ENCODE measurements at places on chromosomes 6 and 20.

GRCh38 chr6:152943260-152943897, 39.5 kb downstream of the FBXO5 start:
- DNase-seq = no peak

- no peak for DNase-seq
Observed at GRCh38 chr20:36320261-36320897, 14.2 kb downstream of the DLGAP4 start.

- no peak for DNase-seq
Observed at GRCh38 chr6:16800341-16800740, 39.1 kb upstream of the ATXN1 start.

DNA sequence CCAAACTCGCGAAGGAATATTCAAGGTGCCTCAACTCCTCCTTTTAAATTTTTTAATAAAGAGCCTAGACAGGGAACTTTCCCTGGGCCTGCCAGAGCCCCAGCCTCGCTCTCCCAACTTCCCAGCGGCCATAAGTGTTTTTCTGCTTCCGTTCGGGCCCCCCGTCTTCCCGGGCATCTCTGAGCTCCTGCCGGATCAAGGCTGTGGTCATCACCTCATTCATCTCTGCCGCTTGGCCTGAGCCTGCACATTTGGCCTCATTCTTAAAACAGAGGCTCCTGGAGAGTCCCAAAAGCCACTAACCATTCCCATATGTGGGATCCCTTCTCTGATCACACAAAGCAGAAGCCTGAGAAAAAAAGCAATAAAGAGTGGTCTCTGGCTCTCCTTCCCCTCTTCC, 969.1 kb upstream of the DEFB115 start:
- no peak for DNase-seq

DNA sequence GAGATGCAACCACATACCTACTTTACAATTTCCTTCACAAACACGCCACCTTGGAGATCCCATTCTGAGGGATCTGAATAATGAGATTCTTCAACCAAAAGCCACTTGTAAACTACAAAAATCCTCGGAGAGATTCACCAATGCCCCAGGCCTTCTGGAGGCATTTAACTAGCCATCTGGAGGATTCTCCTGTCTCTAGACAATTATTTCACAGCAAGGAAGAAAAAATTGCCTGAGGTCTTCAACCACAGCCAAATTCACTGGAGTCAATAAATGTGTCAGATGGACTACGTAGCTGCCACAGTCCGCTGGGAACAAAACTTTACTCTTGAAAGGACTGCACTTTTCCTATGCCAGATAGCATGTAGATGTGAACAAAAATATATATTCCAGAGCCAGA, 19.0 kb upstream of the DCDC2 start:
- DNase-seq = no peak

DNA sequence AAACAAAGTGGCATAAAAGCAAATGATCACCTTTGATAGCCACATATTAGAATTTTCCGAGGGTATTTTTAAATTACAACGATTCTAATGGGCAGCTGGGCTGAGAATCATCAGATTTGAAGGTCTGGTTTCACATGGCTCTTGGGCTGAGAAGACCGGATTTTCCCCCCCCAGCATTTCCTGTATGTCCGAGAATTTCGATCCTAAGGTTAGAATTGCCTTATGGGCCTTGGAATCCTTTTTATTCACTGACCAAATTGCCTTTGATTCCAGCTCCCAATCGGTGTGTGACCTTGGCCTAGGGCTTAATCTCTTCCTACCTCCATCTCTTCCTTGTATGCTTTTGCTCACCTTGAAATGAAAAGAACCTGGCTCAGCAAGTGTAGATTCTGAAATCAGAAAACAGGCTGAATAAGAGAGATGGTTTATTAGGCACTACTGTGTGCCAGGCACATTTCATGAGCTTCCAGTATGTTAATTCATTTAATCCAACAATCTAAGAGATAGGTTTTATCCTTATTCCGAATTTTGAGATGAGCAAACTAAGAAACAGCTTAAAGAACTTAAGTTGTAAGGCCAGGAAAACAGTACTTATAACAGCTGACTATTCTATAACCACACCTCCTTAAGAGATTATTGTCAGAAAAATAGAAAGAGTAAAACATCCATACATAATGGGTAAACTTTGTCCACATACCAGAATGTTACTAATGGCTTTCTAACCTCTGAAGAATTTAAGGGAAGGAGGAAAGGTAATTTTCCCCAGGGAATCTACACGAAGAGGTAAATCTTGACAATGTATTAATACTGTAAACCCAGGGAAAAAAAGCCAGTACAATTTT, 39.4 kb downstream of the HFE start:
- DNase-seq = no peak

- DNase-seq = no peak
Observed at GRCh38 chr6:16854986-16855385, 93.7 kb upstream of the ATXN1 start.

DNA sequence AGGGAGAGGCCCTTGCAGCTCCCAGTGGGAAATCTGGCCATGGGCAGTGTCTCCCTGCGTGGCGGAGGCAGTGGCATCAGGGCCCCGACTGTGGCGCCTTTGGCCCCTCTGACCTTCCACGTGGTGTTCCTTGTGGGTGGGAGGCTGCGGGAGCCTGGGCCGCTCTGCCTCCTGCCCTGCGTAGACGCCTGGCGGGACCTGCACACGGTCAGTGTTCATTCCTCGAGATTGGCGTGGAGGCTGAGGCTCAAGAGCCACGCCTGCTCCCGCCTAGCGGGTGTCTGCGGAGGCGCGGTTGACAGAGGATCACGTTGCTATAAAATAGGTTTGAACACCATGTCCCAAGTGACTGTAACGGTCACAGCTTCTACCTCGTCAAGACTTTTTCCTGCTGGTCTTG, 14.0 kb downstream of the COL9A3 start:
- DNase-seq = no peak

DNA sequence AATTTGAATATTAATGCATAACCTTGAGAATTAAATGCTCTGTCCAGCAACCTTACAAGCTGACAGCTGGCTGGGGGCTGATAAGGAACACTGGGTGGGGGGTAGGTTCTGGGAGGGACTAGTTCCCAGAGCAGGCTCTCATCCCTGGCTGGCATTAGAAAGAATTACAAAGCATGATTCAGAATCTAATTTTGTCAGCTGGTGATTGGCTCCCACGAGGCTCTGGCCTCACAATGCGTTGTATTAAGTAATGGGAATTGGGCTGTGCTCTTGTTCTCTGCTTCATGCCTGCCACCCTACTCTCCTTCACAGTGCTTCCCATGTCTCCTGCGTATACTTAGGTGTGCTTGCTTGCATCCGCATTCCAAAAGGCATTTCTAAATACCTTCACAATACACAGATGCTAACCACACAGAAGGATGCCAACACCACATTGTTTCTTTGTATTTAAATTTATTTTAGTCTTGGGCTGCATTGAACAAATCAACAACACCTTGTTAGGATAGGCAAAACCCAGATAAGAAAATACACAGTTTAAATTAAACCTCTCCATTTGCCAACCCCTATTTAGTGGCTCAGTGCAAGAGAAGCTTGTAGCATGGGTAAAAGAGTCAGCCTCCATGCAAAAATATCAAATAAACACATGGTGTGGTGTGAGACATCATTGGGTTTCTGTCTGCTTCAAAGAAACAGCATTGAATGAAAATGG, 434.5 kb upstream of the JAG1 start:
- DNase-seq = no peak

- no peak for DNase-seq
Observed at GRCh38 chr6:135189344-135189743, 8.2 kb downstream of the MYB start.

DNA sequence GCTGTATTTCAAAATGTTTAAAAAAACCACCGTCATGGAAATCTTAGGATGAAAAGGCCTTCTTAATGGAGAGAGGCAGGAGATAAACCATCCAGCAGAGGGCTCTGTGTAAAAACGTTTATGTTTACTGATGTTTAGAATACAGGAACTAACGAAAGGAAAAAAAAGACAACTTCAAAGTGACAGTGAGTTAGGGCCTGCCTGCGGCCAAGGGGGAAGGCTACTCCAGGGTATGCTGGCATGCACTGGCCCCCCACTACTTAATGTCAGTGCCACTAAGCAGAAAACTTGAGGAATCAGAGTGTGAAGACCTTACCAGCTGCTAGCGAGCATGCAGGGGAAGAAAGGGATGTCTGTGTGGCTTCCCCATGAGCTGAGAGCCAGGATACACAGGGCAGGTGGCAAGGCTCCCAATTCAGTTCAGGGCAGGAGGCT, 47.7 kb downstream of the AKAP7 start:
- DNase-seq = no peak

- DNase-seq = no peak
Observed at GRCh38 chr6:163200289-163200688, 214.2 kb upstream of the QKI start.

DNA sequence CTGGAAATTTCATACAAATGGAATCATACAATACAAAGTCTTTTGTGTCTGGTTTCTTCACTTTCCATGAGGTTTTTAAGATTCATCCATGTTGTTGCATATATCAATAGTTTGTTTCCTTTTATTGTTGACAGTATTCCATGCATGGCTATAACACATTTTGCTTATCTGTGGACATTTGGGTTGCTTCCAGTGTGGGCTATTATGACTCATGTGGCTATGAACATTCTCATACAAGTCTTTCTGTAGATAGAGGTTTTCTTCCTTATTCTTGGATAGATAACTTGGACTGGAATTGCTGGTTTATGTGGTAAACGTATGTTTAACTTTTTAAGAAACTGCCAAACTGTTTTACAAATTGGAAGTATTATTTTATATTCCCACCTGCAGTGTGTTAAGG, 30.0 kb upstream of the KIF6 start:
- peak; percentile 13 for DNase-seq

- no peak for DNase-seq
Observed at GRCh38 chr6:47303342-47303741, 6.4 kb downstream of the TNFRSF21 start.

DNA sequence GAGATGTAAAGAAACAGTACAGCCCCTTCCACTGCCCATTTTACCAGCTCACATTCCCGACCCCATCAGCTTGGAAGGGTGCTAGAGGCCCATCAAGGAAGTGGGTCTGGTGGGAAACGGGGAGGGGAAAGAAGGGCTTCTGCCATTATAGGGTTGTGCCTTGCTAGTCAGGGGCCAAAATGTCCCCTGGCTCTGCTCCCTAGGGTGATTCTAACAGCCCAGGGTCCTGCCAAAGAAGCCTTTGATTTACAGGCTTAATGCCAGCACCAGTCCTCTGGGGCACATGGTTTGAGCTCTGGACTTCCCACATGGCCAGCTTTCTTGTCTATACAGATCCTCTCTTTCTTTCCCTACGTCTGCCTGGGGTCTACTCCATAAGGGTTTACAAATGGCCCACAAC, 10.6 kb upstream of the ZNF76 start:
- DNase-seq = no peak

DNA sequence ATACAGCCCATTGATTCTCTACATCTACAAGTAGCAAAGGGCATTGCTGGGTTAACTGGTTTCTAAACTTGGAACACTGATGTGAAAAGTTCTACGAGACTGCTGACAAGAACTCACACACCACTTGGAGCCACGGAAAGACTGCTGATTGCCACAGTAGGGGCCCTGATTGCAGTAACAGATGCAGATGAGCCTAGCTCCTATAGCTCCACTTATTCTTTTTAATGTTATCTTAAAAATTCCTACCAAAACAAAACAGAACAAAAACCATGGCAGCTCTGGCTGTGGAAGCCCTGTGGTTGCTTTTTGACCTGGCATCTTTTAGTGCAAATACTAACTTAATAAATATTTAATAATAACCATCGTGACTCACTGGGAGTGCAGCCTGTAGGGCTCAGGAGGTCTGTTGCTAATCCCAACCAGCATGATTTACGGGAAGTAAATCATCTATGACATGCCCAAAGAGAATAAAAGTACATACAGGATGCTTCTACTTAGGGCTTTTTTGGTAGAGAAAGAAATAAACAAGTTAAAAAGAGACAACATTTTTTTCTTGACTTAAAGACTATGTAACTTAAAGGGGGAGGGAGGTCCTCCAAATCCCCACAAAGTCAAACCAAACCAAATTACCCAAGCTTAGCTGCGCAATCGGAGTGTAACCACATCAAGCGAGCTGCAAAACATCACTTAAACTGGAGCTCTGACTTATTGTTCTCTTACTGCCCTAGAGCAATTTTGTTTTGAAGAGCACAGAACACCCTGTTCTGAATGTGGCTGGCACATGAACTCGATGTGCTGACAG, 87.2 kb downstream of the FKBP5 start:
- DNase-seq = peak; percentile 76

All from non-pigmented ciliary epithelial cell (primary cell).